BJ (cell line): ENCODE measurements at places on chromosomes 6 and 20.
A peak's percentile ranks its signal among the peaks of the same experiment; 100 is the strongest.

DNA sequence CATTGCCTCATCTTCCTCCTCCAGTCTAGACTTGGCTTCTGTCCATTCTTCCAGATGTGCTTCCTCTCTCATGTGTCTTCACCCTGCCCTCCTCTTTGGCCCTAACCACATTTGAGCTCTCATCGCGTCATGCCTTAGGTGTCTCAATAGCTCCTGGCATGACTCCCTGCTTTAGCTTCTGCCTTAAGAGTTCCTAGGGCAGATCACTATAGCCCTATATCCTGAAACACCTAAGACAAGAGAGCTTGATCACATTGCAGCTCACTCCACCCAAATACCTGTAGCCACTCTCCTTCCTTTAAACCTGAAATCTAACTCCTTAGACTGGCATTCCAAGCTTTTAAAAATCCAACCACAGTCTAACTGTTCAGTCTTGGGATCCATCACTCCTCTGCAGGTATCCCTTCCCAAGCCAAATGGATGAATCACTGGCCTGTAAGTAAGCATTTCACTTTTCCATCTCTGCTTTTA, 69.0 kb upstream of the STXBP5 start:
- DNase-seq, result peak; percentile 37

- no peak for DNase-seq
Measured at GRCh38 chr20:32141465-32141980, 32.0 kb downstream of the TM9SF4 start.

GRCh38 chr20:39877788-39878187, 811.2 kb downstream of the MAFB start:
- DNase-seq, result no peak

GRCh38 chr6:81307651-81308214, 444.7 kb downstream of the TENT5A start:
- no peak for DNase-seq
